ENCODE measurements at places on chromosomes 3 and 15.

DNA sequence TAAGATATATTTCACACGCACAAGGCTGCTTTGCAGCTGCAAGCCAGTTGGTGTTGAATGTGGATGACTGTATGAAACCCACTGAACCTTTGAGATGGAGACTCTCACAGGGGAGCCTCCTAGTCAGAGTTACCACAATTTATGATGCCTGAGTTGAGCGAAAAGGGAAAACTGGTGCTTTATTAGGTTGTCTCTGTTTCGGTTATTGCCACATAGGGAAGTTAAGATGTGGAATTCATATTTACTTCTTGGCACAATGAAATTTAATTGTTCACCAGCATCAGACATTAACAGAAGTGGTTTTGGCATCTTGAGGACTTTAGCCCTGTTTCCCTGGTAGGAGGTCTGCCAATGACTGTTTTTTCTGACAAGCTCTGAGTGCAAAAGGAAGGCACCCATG, 358.2 kb downstream of the SQOR start:
- no peak for DNase-seq

GRCh38 chr15:22945071-22945470, 35.1 kb downstream of the CYFIP1 start:
- no peak for DNase-seq

DNA sequence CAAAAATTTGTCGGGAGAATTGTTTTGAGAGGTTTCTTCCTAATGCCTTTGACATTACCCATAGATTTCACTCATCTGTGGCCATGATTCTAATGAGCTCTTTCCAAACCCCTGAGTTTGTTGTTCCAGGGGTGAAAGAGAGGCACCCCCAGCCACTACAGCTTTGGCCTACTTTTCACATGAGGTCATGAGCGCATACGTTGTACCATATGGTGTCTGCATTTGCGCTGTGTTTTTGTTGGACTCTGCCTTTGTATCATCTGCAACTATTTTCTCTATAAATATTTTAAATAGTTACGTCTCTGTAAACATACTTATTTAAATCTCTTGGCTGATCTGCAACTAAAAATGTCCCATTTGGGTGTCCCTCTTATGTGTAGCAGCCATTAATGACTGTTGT, 107.9 kb downstream of the LRTM1 start:
- DNase-seq: no peak

GRCh38 chr3:127959873-127960272, 44.8 kb downstream of the KBTBD12 start:
- no peak for DNase-seq

GRCh38 chr15:78811825-78812183, 540 bp upstream of the ADAMTS7 start:
- no peak for DNase-seq

DNA sequence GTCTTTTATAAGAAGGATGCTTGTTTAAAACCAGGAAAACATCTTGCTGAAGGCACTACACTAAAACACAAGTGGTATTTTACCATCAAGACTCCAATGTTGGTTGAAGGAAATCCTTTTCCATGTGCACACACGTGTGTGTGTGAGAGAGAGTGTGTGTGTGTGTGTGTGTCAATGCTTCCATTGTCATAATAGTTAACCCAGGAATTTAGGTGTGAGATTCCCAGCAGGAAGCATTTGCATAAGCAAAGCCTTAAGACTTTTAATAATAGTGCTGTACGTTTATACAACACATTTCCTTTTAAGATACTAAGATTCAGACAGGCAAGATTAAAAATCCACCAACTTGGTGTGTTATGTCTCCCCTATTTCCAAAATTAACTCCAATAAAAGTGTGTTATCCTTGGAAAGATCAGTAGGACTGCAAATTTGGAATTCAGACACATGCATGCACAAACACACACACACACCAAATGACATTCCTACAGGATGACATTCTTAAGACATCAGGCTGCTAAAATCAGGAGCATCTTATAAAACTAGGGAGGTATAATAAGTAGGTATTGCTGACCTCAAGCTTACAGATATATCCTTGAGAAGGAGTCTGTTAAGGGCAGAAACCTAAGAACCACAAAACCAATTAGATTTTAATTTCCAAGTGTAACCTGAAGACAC, 18.3 kb downstream of the LMCD1 start:
- no peak for DNase-seq

GRCh38 chr15:45146405-45146804, 16.6 kb downstream of the DUOX1 start:
- no peak for DNase-seq

DNA sequence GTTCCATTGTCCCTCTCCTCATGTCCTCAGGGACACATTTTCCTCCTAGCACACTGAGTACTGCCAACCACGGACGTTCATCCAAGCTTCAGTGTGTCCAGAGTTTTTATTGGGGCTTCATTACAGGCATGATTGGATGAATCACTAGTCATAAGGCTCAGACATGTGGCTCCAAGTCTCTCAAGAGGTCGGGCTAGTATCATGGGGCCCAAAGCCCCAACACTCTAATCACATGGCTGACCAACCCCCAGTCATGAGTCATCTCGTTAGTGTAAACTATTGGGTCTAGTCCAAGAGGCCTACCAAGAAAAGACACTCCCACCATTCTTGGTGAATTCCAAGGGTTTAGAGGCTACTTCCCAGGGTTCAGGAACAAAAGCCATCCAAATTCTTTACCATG, 4.4 kb downstream of the TERC start:
- no peak for DNase-seq

DNA sequence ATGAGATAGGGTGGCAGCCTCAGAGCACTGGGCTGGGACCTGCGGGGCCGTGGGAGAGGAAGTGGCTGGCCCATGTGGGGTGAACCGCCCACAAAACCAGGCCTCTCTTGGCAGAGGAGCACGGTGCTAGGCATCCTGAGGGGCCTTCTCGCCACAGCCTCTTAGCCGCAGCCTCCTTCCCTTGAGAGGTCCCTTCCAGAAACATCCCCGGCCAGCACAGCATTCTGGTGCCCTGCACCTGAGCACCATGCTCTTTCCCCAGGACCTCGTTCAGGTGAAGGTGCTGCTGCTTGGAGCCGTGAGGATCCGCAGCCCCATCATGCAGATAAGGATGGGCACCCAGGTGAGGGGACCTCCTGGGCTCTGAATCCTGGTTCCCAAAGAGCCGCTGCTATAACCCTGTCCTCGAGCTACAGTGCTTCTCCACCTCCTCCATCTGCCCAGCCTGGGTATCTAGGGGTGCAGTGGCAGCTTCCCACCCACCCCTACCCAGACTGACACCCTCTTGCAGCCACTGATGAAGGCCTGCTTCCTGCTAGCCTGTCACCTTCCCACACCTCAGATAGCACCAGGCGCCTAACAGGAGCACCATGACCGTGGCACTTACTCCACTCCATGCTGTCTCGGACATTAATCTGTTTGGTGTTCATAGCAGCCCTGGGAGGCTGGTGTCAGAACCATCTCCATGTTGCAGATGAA, 11.2 kb upstream of the TXNRD3 start:
- DNase-seq: no peak

GRCh38 chr15:101174152-101174920, 77.5 kb downstream of the CHSY1 start:
- no peak for DNase-seq

- no peak for DNase-seq
Measured at GRCh38 chr15:61449186-61449702, 220.1 kb upstream of the RORA start.

GRCh38 chr15:98071786-98072185, 111.3 kb downstream of the ARRDC4 start:
- DNase-seq: no peak

GRCh38 chr3:190180268-190180667, 59.6 kb upstream of the P3H2 start:
- DNase-seq: no peak

DNA sequence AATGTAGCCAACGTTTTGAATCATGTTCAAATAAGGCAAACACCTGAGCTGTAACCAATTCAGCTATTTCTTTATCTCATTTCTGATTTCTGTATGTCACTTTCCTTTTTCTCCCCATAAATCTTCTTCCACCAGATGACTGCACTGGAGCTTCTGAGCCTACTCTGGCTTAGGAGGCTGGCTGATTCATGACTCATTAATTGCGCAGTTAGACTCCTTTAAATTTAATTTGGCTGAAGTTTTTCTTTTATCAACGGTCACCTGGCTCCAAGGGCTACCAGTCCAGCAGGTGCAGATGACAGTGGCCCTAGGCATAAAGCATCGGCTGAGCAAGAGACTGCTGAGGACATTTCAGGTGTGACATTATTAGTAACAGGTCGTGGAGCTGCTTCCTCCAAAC, 39.6 kb upstream of the ITGA11 start:
- DNase-seq: no peak

- DNase-seq: no peak
Measured at GRCh38 chr15:65887565-65887964, 18.3 kb downstream of the RAB11A start.

- no peak for DNase-seq
Measured at GRCh38 chr3:189909573-189909972, 211.1 kb downstream of the P3H2 start.

- no peak for DNase-seq
Measured at GRCh38 chr15:52532427-52532826, 3.7 kb upstream of the MYO5A start.

- DNase-seq: no peak
Measured at GRCh38 chr15:36499412-36500389, 79.7 kb upstream of the CDIN1 start.

DNA sequence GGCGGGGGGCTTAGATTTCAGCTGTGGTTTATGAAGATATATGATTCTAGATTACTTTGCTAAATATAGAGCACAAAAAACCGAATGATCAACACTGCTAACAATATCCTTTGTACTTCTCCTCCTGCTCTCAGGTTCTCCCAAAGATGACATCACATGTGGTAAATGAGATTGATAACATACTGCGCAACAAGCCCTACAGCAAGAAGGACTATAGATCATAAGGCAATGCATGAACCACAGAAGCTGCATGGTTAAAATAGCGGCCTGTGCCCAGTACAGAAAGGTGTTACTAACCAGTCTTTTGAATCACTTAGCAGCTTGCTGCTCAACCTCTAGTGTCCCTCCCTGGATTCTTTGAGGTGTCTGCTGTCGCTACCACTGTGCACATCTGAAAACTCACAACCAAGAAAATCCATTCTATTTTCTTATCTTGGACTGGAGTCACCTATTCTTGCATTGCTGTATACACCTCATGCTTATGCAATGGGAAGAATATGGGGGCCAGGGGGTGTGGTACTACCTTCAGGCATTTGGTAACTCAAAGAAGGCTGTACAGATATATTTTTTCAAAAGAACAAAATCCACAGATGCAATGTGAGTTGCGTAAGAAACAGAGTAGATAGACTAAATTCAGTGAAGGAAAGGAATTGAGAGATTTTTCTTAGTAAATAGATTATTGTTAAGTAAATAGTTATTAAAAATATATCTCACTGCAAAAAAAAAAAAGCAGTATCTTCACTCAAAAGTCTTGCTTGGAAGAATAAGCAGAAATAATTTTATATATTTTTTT, 18.2 kb downstream of the SSR3 start:
- DNase-seq: no peak

- DNase-seq: no peak
Measured at GRCh38 chr15:92365906-92366305, 27.8 kb upstream of the ST8SIA2 start.

DNA sequence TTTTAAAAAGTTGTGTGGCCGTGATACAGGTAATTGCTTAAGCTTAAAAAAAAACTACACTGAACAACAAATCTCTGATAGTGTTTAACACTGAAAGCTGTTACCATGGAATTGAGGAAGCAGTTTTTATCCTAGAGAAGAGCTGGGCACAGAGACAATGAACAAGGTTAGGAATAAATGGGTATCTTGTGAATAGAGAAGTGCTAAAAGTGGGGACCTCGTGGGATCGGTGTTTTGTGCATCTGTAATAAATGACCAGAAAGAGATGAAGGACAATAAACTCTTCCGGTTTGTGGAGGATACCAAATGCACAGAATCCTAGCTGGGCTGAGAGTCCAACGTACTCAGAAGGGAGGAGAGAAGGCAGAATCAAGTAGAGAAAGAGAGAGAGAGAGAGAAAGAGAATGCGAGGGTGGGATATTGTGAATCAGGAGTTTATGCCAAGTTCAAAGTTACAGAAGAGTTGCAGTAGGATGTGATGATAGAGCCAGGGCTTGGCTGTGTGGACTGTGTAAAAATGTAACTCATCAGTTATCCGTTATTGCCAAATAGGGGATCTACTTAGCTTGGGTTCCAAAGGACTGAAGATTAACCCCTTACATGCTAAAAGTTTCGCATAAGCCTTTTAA, 148.9 kb downstream of the IL20RB start:
- DNase-seq: no peak

DNA sequence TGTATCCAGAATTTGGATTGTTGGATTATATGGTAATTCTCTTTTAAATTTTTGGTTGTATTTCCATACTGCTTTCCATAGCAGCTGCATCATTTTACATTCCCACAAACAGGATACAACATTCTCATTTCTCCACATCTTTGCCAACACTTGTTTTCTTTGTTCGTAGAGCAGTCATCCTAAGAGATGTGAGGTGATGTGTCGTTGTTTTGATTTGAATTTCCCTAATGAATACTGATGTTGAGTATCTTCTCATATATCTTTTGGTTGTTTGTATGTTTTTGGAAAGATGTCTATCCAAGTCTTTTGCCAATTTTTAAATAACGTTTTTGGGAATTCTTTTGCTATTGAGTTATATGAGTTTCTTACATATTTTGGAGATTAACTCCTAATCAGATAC, 93.6 kb downstream of the GMNC start:
- no peak for DNase-seq

GRCh38 chr15:90407871-90408317, 19.9 kb downstream of the IQGAP1 start:
- no peak for DNase-seq

All from stimulated activated CD4-positive, alpha-beta T cell treated with anti-CD3 and anti-CD28 coated beads, TNF-alpha, amount 100 ng/mL, for 24 hours (primary cell).